CMK (cell line): ENCODE measurements at places on chromosomes 3 and 15.

DNA sequence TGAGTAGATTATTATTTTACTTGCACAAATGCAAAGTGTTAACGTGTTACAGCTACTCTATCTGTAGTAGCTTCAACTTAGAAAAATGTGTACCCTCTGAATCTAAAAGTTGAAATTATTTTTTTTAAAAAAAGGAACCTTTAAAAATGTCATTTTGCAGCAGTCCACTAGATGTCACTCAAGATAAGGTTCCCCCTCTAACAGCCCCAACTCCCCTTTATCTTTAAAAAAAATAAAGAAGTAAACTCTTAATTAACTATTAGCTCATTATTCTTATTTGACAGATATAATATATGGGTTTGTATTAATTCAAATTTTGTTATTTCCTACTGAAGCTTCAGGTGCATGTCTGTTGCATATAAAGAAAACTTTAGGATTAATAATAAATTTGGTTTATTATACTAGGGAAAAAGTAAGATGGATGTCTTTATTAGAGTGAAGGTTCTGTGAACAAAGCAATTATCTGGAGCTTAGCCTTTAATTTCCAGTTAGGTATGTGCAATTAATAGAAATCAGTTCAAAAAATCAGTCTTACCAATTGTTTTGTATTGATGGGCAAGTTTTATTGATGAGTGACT lies 288.5 kb downstream of the VGLL3 start:
- DNase-seq = no peak

- no peak for DNase-seq
These were observed 122.5 kb downstream of the ADAM10 start for GRCh38 chr15:58627046-58627445.

- DNase-seq = no peak
These were observed 33.5 kb downstream of the POLR2M start for GRCh38 chr15:57740048-57740447.

DNA sequence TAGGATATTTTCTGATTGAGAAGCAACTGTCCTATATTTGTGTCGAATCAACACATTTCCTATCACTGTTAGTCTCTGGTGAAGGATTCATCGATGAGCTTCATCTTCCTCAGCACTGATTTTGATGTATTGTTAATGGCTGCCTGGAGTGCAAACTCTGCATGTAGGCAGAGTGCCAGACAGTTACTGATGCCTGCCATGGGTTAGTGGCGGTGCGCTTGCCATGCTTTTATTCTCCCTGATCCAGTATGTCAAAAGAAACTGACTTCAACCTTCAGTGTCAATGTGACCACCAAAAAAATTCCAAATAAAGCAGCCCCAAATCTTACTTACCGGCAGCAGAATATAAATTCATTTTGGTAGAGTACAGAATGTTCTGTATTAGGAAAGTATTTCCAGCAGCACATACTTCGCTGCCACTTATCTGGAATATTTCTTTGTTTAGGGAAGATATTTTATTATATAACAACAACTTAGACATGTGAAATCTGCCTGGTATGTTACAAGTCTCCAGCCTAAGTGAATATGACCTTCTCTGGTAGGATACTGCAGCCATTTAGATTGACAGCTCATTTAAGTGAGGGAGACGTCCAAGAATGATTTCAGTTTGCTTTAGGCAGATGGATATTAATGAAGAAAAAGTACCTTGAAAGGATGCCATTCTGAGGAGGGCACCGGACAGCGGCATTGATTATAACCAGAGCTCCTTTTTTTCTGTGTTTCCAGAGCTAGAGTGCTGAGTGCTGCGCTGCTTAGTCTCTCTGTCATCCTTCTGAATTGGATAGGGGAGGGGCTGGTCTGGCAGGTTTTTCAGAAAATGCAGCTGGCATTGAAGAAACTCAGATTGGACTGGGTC lies 59.9 kb downstream of the ARHGEF26 start:
- DNase-seq = no peak

DNA sequence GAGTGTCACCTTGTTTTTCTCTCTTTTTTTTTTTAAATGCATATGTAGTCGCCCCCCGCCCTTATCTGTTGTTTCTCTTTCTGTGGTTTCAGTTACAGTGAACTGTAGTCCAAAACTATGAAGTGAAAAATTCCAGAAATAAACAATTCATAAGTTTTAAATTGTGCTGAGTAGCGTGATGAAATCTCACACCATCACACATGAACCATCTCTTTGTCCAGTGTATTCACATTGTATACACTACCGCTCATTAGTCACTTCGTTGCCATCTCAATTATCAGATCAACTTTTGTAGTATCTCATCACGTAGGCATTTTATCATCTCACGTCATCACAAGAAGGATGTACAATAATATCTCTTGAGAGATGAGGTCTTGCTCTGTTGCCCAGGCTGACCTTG lies 62.5 kb upstream of the MLF1 start:
- no peak for DNase-seq

GRCh38 chr15:77856705-77857346 lies 220.7 kb downstream of the TBC1D2B start:
- DNase-seq = no peak

GRCh38 chr15:79364571-79365240 lies 53.8 kb downstream of the TMED3 start:
- no peak for DNase-seq

DNA sequence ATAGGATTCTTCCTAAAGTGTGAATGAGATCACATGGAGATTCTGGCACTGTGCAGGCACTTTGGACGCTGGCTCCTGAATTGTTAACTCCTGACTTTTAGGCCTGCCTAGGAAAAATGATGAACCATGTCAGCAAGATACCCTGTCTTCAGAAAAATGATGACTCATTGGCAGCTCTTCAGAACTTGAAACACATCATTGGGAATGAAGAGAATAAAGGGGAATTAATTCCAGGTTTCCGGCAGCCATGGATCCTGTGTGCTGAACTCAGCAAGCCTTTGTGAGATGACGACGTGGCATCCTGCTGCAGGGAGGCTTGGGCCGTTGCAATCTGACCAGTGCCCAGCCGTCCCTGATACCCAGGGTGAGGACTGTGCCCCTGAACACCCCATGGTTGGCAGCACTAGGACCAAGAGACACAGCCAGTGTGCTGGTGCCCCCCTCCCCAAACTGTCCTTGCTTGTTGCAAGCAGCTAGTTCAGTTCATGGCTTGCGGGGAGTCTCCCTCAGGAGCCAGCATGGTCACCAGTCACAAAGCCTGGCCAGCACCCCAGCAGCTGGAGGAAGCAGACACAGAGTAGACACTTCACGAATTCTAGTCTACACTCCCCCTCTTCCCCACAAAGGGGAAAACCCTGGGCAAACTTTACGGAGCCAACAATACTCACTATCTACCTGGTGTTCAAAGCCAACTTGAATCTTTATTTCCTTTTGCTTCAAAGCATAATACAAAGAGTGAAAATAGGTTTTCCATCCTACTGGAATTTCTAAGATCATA lies 7.8 kb upstream of the LIPC start:
- DNase-seq = no peak

- no peak for DNase-seq
These were observed 109.1 kb upstream of the COL8A1 start for GRCh38 chr3:99529265-99529664.
